ENCODE measurements at places on chromosomes 7 and 10.

GRCh38 chr7:37052705-37053104, 328.4 kb upstream of the AOAH start:
- DNase-seq = peak; percentile 69

DNA sequence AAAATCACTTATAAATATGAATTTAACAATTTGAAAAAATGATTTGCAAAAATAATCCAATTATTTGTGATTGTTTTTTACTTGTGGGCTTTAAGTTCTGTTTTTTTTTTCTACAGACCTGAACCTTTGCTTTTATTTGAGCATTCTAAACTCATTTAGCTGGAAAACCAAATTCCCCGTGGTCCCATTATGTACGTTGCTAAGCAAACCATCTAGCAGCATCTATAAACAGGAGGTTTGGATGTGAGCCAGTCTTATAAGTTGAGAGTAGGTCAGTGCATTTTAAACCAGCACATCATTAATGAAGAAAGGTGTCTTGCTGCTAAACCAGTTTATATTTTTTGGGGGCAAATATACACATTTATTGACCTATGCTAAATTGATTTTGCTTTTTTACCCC, 77.3 kb downstream of the LRRN3 start:
- DNase-seq = peak; percentile 73

- no peak for DNase-seq
Observed at GRCh38 chr7:106405697-106406141, 120.9 kb upstream of the NAMPT start.

DNA sequence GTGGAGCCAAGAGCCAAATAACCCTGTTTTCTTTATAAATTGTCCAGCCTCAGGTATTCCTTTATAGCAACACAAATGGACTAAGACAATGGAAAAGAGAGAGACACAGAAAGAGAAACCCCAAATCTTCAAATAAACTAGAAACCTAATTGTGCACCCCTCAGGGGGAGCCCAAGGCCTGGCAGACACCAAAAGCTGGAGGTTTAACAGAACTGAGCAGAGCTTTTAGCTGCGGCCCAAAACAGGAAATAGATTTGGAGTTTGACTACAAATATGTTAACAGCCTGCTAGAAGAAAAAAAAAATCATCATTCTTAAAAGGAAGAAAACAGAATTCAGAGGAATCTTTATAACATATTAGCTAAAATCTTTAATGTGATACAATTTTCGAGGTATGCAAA, 1135.0 kb downstream of the GATA3 start:
- DNase-seq = no peak

DNA sequence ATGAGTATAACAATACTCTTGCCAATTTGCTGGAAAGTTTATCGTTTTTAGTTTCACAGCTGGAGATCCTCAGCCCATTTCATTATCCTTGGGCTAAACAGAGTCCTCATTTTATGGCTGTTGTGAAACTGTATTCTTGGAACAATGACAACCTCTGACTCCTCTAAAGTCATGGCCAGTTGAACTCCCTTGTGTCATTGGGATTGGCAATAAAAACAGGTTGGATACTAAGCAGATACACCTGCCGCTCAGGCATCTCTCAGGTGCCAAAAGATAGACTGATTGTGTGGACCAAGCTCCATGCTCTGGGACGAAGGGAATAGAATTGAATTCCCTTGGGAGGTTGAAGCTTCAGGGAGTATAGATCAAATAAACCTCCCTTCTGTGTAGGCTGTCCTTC, 182.2 kb downstream of the WDR11 start:
- DNase-seq = no peak
